ENCODE measurements at places on chromosomes 5 and 9. TPM values are rescaled to one million over a fixed set of nuclear protein-coding genes. Genes with fewer than 3 reads are reported as not detected.

Gene RNF180
- total RNA-seq: 0.61 TPM

Gene LIX1
- total RNA-seq: 4.0 TPM

Gene HMGCS1
- 211 TPM for total RNA-seq

Gene QRFP
- not detected for total RNA-seq

Gene SPINK13
- total RNA-seq: not detected

Gene TOMM5
- total RNA-seq: 185 TPM

Gene CAMK4
- total RNA-seq: not detected

Gene FST
- total RNA-seq: 0.77 TPM

All from Caco-2 (cell line).